AG09309 (cell line): ENCODE measurements at places on chromosomes 13 and 19.

DNA sequence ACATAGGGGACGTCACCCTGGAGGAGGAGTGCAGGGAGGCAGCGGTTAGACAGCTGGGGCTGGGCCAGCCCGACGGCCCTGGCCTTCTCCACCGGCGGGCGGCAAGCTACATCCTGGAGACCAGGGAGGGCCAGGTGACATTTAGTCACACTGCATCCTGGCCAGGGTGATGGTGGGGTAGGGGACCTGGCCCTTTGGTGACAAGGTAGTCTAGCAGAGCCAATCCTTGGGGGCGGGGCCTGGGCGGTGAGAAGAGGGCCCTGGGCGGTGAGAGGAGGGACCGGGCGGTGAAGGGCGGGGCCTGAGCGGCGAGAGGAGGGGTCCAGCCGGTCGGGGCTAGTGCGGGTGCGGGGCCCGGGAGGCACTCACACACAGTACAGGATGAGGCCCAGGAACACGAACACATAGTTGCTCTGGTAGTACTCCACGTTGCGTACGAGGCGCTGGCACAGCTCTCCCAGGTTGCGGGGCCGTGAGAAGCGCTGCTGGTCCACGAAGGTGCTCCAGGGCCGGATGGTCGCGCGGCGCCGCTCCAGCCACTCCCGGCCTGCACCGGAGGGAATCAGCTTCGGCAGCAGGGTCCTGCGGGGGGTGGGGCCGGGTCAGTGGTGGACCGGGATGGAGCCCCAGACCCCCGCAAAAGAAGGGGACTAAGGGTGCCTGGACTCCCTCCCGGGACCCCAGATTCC lies 610 bp downstream of the RABAC1 start:
- no peak for DNase-seq

GRCh38 chr13:86932776-86933334 lies 738.3 kb upstream of the SLITRK5 start:
- DNase-seq: no peak

- DNase-seq: no peak
Measured at GRCh38 chr13:108060111-108060510, 155.2 kb downstream of the LIG4 start.

- no peak for DNase-seq
Measured at GRCh38 chr13:105670179-105670990, 865.1 kb downstream of the EFNB2 start.

- DNase-seq: no peak
Measured at GRCh38 chr19:53942001-53942786, 20.5 kb upstream of the CACNG8 start.

DNA sequence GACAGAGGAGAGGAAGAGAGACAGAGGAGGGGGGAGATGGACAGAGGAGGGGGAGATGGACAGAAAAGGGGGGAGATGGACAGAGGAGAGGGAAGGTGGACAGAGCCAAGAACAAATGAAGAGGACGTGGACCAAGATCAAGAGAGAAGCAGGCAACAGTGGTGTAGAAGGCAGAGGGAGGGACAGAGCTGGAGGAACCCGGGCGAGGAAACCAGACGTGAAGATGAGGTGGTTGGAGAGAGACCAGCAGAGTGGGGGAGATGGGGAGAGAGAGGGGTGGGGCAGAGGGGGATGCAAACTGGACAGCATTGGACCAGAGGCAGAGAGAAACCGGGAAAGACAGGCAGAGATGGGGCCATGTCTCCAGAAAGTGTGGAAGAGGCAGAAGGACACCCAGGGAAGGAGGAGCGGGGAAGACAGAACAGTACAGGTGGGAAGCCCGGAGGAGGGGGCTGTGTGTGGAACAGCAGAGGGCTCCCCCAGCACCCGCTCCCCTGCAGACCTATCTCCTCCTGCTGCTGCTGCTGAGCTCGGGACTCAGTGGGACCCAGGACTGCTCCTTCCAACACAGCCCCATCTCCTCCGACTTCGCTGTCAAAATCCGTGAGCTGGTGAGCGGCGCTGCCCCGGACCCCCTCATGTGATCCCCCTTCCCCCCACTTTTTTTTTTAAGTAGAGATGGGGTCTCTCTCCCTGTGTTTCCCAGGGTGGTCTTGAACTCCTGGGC lies 1.3 kb downstream of the FLT3LG start:
- DNase-seq: no peak

- DNase-seq: no peak
Measured at GRCh38 chr19:54255105-54255775, 1.8 kb downstream of the LILRB5 start.

- no peak for DNase-seq
Measured at GRCh38 chr13:51770681-51771417, 33.1 kb downstream of the DHRS12 start.
